Activated gamma-delta T cell treated with Interleukin-2 at 50 U/mL for 16 hours (primary cell): ENCODE measurements at places on chromosomes 12 and 14.

DNA sequence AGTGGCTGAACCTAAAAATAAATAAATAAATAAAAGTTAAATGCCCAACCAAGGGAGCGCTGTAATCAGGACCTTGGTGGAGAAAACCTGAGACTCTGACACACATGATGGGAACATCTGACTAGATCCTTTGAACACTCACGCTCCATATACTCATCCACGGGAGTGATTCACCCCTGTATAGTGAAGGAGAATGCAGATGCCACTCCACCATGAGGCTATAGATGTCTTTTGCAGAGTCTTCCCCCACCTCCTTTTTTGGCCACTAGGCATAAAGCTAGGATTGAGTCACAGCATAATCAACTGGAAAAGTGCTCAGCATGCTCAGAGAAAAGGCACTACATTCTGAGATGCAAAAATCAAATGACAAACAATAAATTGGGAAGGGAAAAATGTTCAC lies 19.0 kb downstream of the ADAM20 start:
- DNase-seq = no peak

- DNase-seq = peak; percentile 21
These were observed 72.9 kb upstream of the LTA4H start for GRCh38 chr12:96108321-96108720.

DNA sequence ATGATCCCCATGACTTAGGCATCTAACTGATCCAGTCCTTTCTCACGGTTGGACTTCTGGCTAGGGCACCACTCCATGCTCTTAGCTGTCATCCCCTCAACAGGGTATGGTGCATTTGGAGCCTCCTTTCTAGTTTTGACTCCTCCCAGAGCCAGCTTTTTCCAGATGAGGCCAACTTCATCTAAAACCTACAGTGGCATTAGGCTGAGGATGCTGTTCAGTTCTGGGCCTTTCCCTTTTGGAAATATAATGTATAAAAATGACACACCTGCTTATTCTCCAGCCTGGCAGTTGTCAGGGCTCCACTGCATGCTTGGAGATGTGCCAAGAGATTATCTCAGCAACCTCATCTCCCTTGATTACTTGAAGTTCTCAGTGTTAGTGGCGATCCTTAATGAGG lies 239.7 kb downstream of the EMP1 start:
- DNase-seq = no peak

DNA sequence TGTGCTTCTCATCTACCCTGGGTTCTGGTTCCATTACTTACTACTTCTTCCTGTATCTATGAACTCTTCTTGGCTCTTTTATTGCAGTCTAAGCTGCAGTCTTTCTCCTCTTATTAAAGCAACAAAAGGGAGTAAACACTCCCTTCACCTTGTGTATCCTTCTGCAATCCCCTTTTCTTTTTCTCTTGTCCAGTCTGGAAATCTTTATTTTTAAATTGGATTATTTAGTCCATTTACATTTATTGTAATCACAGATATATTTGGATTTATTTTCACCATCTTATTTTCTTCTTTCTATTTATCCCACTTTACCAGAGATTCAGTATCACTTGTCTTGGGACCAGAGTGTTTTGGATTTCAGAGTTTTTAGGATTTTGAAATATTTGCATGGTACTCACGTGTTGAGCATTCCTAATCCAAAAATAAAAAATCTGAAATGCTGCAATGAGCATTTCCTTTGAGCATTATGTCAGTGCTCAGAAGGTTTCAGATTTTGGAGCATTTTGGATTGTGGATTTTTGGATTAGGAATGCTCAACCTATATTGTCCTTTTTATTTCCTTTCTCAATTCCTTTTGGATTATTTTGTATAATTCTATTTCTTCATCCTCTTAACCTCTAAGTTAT lies 6.8 kb upstream of the ACVR1B start:
- DNase-seq = no peak

- DNase-seq = no peak
These were observed 149.5 kb downstream of the BMP4 start for GRCh38 chr14:53807108-53807507.

DNA sequence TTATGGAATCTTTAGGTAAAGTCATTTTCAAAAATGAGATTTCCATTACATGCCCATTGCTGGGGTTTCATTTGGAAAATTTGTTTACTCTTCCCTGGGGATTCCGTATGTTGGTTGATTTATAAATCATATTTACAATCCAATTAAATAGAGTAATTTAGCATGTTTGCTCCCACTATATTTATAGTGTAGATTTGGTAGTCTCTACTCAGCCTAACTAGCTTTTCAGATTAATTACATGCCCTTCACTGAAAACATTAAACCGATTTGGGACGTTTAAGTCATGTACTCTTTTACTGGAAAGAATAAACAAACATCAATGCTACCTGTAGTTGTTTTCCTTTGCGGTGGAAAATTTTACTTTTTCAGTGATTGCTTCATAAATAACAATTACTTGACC lies 10.4 kb downstream of the PAX9 start:
- DNase-seq = no peak

GRCh38 chr14:39218171-39218769 lies 15.4 kb upstream of the MIA2 start:
- no peak for DNase-seq
